ENCODE measurements at places on chromosomes 6 and 20.

- no peak for DNase-seq
Measured at GRCh38 chr6:7439228-7439627, 49.6 kb downstream of the RIOK1 start.

- peak; percentile 31 for DNase-seq
Measured at GRCh38 chr6:26594730-26595632, 1.8 kb upstream of the ABT1 start.

- DNase-seq = no peak
Measured at GRCh38 chr6:155066921-155067680, 72.0 kb downstream of the TIAM2 start.

GRCh38 chr6:55490871-55491270 lies 88.1 kb downstream of the HMGCLL1 start:
- DNase-seq = no peak

- DNase-seq = no peak
Measured at GRCh38 chr6:112332274-112332673, 14.9 kb upstream of the RFPL4B start.

- no peak for DNase-seq
Measured at GRCh38 chr6:119171088-119171841, 92.8 kb upstream of the FAM184A start.

GRCh38 chr6:143970456-143971218 lies 37.4 kb downstream of the PLAGL1 start:
- no peak for DNase-seq

- DNase-seq = no peak
Measured at GRCh38 chr20:45340951-45341350, 7.3 kb downstream of the SDC4 start.

- DNase-seq = no peak
Measured at GRCh38 chr6:51619042-51619799, 468.2 kb downstream of the PKHD1 start.

- DNase-seq = no peak
Measured at GRCh38 chr6:41595166-41595565, 43.1 kb upstream of the MDFI start.

DNA sequence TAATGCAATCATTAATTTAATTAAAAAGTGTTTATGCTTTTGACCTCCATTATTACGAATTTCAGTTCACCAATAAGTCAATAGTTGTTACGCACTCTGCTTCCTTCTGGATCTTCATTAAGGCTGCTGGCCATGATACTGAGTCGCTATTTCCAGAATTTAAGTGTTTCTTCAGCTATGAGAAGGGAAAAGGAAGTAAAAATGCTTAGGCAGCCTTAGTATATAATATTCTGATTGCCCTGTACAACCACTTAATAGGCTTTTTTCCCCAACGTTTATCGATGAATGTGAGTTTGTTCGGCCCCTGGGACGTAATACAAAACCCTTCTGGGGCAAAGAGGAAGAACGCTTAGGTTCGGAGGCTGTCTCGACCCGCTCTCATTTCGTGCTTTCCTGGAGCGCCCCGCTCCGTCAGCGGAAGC lies 644 bp downstream of the OARD1 start:
- DNase-seq = no peak

DNA sequence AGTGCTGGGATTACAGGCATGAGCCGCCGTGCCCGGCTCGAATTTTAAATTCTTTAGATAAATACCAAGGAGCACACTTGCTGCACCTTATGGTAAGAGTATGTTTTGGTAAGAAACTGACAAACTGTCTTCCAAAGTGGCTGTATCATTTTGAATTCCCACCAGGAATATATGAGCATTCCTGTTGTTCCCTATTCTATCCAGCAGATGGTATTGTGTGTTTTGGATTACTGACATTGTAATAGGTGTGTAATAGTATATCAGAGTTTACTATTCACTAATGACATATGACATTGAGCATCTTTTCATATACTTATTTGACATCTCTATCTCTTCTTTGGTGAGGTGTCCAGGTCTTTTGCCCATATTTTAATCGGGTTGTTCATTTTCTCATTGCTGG lies 40.5 kb downstream of the TGM6 start:
- no peak for DNase-seq

GRCh38 chr6:92779746-92780145 lies 639.6 kb downstream of the EPHA7 start:
- DNase-seq = no peak

DNA sequence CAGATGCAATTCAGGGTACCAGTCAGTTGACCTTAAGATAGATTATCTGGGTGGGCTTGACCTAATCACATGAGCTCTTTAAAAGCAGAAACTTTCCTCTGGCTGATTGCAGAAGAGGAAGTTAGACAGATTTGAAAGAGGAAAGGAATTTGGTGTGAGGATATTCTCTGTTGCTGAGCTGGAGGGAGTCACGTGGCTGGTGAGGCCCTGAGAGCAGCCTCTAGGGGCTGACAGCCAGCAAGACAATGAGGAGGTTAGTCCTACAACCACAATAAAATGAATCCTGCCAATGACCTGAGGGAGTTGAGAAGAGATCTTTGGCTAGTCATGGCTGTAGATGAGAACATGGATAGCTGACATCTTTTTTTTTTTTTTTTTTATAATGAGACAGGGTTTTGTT lies 87.0 kb upstream of the B3GAT2 start:
- no peak for DNase-seq

GRCh38 chr6:39156801-39157200 lies 41.8 kb upstream of the SAYSD1 start:
- DNase-seq = no peak

GRCh38 chr20:46512943-46513844 lies at the start of gene ZNF334:
Gene ZNF334 (minus strand): TSS chr20:46513559. CDS start chr20:46512102, 1,457 bp downstream.
- DNase-seq = no peak

DNA sequence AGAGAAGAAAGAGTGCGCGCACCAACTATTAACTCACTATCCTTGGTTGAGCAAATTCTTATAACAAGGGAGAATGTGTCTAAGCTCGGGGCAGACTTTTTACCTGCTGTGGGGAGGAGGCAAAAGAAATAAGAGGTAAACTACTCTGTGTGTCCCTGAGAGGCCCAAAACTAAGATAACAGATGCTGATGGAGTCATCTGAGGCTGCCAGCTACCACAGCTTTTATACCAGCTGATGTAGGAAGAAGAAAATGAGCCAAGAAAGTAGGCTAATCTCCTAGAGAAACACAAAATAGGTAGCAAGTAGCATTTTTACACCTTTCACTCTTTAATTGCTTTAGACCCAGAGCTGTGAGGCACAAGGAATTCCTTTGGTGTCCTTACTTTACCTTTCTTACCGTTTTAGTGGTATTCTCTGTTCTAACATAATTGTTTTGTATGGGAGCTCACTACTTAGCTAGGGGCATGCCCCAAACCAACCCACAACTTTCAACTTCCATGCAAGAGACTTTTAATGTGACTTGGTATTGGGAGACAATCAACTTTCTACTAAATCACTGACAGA lies 27.8 kb upstream of the PIM1 start:
- DNase-seq = no peak

DNA sequence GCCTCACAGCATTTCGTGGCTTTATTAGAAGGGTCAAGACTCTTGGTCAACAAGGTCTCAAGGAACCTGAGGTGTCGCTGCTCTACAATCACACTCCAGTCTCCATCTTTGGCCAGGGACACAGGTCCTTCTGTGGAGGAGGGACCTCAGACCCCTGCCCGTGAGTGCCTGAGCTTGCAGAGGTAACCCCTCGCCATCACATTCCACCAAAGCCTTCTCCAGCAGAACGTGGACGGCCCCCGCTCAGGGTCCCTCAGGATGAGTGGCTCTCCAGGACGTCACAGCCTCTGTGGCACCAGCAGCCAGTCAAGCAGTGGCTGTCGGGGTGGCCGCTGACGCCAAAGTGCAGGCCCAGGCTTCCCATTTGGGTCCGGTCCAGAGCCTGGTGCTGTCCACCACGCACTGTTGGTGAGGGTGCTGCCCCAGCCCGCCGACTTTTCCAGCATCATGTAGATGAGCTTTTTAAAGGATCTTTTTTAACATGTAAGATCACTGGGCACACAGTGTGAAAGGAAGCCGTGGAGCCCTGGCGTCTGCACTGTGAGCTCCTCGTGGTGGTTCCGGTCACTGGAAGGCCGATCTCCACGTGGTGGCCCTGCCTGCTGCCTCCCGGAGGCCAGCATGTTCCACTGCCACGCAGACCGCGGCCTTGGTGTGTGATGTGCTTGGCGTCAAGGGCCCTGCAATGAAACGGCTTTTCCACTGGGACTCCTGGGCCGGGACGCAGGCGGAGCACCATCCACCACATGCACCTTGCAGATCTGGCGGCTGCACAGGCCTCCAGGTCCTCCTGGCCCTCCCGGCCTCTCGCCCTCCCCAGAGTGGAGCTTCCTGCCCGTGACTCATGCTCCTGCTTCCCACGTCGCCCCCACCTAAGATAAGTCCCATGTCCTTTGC lies 8.3 kb upstream of the KIF25 start:
- no peak for DNase-seq

DNA sequence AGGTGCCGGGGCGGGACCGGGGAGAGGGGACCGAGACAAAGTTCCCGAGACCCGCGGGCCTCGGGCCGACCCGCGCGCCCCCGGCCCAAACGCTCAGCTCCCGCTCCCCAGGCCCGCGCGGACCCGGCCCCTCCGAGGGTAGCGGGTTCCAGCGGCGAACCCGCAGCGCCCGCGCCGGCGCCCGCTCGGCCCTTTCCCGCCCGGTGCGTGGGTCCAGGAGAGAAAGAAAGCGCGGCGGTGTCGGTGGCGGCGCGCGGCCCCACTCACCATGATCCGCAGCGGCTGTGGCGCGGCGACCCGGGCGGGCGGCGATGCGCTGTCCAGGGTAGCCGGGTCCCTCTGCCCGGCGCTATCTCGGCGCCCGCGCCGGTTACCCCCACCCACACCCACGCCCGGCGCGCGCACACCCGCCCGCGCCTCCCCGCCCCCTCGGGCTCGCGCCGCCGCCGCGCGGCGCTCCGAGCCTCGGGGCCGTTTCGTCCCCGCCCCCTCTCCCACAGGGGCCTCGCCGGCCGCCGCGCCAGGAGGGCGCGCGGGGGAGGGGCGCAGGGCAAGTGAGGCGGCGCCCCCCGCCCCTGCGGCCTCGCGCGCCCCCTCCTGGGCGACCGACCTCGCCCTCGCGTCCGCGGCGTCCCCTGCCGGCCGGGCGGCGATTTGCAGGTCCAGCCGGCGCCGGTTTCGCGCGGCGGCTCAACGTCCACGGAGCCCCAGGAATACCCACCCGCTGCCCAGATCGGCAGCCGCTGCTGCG lies at the start of gene ELOVL2:
Gene ELOVL2, minus strand, starts transcription at position 345 of the 751 bp plus-strand sequence. Its CDS starts 75 bp downstream, at position 270.
- DNase-seq = no peak

GRCh38 chr20:63022501-63022900 lies 15.7 kb upstream of the BHLHE23 start:
- no peak for DNase-seq

GRCh38 chr6:43983632-43984031 lies 143.6 kb downstream of the MRPL14 start:
- no peak for DNase-seq

- DNase-seq = no peak
Measured at GRCh38 chr20:44005661-44006060, 91.0 kb downstream of the TOX2 start.

- DNase-seq = no peak
Measured at GRCh38 chr20:23417861-23418260, 3.4 kb downstream of the NAPB start.

DNA sequence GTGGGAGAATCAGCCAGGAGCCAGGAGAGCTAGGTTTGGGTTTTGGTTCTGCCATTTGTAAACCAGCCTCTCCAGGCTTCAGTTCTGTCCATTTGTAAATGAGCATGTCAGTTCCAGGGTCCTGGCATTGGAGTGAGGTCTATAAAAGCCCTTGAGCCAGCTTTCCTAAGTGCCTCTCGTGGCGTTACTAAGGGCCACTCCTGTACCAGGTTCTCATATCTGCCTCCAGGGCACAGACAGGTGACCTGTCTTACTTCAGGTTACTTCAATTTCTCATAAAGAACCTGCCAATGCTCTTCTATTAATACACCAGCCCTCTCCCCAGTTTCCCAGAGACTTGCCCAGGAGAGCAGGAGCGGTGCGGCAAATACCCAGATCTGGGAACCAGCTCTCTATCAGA lies 101.9 kb downstream of the VEGFA start:
- DNase-seq = no peak

Measured in SHP77 treated with DMSO at 0.1 percent for 48 hours (cell line).